ENCODE measurements at places on chromosomes 5 and 9.

- DNase-seq: no peak
Measured at GRCh38 chr9:6739218-6739617, 18.6 kb upstream of the KDM4C start.

- DNase-seq: no peak
Measured at GRCh38 chr9:108467653-108468324, 388.0 kb downstream of the ACTL7B start.

- no peak for DNase-seq
Measured at GRCh38 chr9:297104-297972, 82.7 kb downstream of the DOCK8 start.

GRCh38 chr9:125409217-125409636 is 147.6 kb downstream of the GAPVD1 start:
- DNase-seq: no peak

DNA sequence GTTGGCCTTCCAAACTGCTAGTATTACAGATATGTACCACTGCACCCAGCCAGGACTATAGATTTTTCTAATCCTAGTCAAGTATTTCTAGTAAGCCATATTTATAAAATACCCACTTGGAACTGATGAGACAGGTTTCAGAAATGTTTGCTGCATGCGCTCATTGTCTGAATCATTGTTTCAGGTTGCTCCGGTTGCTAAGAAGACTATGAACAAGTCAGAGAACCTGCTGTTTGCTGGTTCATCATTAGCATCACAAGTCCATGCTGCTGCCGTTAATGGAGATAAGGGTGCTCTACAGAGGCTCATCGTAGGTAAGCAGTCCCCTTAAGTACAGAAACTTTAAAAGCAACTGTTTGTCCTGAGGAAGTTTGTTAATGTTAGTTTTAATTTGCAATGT is 5.3 kb downstream of the INVS start:
- DNase-seq: no peak
